ENCODE measurements at places on chromosomes 3 and 15.

DNA sequence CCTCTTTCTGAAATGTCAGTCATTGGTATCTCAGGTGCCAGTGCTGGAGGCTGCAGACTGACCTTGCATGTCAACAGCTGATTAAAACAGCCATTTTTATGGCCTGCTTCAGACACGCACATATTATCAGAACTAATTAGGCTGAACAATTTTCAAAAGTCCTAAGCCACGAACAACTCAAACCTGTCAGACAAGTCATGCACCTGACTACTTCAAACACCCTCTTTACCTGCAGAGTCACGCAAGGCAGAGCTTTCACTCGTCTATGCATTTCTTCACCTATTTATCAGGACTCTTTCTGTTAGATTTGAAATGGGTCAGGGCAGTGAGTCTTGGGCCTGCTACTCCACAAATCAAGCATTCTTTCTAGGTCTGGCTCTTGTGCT, 26.7 kb downstream of the CLK3 start:
- no peak for DNase-seq

DNA sequence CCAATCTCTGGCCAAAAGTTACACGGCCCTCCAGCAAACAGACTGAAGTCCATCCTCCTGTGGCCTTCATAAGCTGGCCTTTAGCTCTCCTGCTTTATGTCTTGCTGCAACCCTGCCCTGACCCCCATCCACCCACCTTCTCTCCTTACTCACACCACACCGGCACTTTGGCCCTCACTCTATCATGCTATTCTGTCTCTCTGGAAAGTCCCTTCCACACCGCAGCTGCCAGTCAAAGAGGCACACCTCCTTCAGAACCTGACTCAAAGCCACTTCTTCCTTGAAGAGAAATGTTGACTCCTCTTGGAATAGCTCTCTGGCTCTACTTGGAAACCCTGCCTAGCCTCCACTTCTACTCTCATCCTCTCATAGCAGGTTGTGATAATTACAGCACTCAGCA, 4.5 kb downstream of the GPR156 start:
- peak; percentile 32 for DNase-seq

- no peak for DNase-seq
Measured at GRCh38 chr3:70813311-70813710, 500.9 kb upstream of the MDFIC2 start.

- DNase-seq, result peak; percentile 2
Measured at GRCh38 chr15:76529911-76530310, 193.3 kb downstream of the ISL2 start.

DNA sequence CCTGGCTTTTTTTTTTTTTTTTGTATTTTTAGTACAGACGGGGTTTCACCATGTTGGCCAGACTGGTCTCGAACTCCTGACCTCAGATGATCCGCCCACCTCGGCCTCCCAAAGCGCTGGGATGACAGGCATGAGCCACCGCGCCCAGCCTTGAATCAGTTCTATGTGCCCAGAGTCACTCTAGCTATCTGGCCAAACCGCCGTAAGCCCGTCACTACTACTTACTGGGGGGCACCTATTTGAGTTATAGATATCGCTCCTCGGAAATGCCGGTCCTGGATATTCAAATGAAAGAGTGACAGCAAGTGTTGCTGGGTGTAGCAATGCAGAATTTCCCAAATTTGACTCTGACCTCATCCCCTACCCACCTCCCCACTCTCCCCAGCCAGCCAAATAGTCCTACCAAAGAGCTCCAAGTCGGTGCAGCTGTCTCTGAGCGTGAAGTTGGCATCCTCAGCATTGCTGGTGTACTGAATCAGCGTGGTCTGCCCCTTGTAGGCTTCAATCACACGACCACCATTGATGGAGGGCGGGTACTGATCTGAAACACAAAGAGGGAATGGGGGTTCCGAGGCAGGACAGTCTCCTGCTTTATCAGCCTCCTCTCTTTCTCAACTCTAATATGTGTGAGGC, 38.1 kb downstream of the MUC20 start:
- no peak for DNase-seq

DNA sequence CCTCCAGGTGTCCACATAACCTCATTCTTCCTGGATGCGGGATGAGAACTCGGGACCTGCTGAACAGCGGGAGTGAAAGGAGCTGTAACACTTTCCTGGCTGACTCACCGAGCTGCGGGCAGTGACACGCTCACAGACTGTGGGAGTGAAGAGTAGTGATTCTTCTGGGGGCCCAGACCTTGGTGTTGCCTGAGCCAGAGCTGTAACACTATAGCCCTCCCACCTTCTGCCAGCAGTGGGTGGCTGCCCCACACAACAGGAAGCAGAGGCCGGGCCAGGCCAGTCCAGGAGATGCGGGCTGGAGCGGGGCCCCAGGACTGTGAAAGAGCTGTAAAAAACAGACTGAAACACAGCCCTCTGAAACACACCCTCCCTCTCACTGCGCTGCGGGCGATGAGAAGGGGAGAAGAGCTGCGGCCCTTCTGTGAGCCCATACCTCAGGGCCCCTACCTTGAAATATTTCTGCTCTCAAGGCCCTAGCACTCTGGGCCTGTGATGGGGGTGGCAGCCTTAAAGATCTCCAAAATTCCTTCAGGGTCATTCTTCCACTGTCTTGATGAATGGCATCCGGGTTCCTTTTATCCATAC, 464.0 kb upstream of the CCDC54 start:
- DNase-seq, result no peak
